ENCODE measurements at places on chromosomes 13 and 19.

DNA sequence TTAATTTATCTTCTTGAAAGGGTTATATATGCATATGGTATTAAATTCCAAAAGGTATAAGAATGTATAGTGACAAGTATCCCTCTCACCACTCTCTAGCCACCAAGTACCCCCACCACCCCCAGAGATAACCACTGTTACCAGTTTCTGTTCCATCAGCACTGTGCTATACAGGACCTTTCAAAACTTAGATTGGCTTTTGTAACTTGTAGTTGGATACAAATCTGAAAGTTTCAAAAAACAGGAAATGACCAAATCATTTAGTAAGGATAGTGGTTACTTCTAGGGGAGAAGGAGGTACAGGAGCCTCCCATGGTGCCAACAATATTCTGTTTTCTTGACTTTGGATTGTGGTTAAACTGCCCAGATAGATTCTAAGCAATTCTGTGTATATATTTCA, 56.7 kb downstream of the AKAP11 start:
- DNase-seq: no peak

- no peak for DNase-seq
Observed at GRCh38 chr13:75256922-75257321, 225.0 kb downstream of the TBC1D4 start.

DNA sequence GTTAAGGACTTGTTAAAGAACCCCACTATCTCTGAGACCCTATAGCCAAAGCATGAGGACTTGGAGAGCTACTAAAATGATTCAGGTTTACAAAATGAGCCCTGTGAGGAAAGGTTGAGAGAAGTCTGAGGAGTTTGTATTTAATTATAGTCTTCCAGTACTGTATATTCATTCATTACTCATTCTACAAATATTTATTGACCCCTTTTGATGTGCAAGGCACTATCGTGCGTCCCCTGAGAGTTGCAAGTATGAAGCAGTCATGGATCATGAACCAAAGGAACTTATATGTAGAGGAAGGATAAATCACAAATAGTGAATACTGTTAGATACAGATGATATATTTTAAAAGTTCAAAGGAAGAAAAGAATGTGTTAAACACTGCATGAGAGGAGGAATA, 84.4 kb downstream of the DNAJC15 start:
- DNase-seq: no peak

DNA sequence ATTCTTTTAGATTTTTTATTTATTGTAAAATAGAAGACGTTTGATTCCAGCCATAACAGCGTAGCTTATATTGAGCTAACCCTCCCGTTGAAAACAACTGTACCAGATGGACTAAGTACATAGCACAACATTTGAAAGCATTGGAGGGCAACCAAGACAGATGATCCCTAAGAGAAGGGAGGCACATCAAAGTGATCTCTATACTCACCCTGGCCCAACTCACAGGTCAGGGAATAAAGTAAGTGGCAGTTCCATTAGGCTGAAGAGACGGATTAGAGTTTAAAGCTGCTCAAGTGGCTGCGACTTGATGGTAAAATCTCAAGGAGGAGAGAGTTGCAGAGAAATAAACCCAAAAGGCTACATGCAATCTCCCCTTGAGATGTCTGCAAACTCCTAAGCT, 65.1 kb upstream of the ITM2B start:
- no peak for DNase-seq

DNA sequence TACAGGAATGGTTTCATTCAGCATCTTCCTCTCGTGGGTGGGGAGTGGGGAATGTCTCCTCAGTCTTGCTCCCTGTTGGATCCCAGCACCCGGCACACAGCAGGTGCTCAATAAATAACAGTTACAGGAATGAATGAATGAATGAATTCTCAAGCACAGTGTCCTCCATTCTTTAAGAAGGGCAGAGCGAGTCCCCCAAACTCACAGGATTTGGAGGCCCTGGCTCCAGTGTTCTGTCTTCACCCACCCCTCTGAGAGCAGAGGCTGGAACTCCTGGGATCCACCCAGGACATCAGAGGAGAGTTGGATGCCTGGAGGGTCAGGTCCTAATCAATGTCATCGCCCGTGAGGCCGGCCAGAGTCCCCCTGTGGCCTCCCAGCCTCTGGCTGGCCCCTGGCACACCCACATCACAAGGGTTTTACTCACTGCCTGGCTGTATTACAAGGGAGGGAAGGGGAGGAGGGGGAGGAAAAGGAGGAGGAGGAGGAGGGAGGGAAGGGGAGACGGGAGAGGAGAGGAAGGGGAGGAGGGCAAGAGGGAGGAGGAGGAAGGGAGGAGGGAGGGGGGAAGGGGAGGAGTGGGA, 8.7 kb upstream of the CREB3L3 start:
- DNase-seq: no peak

DNA sequence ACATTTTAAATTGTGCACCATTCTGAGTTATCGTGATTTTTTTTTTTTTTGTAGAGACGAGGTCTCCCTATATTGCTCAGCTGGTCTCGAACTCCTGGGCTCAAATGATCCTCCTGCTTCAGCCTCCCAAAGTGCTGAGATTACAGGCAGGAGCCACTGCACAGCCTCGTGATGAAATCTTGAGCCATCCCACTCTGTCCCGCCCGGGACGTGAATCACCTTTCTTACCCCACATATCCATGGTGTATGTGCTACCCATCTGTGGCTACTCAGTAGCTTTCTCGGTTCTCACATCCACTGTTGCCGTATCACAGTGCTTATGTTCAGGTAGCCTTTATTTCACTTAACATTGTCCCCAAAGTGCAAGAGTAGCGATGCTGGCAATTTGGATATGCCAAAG, 26.5 kb downstream of the PAK4 start:
- DNase-seq: no peak

DNA sequence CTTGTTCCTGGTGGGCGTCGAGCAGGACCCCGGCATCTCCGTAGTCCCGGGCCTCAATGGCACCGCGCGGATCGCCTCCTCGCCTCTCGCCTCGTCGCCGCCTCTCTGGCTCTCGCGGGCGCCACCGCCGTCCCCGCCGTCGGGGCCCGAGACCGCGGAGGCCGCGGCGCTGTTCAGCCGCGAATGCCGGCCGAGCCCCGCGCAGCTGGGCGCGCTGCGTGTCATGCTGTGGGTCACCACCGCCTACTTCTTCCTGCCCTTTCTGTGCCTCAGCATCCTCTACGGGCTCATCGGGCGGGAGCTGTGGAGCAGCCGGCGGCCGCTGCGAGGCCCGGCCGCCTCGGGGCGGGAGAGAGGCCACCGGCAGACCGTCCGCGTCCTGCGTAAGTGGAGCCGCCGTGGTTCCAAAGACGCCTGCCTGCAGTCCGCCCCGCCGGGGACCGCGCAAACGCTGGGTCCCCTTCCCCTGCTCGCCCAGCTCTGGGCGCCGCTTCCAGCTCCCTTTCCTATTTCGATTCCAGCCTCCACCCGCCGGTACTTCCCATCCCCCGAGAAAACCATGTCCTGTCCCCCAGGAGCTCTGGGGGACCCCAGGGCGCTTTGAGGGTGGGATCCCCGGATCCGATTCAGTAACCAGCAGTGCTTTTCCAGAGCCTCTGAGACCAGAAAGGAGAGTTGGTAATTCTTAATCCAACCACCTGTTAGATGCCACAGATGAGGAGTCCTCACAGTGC, 885 bp downstream of the MLNR start:
- DNase-seq: no peak
